ENCODE measurements at places on chromosomes 1 and 21.

DNA sequence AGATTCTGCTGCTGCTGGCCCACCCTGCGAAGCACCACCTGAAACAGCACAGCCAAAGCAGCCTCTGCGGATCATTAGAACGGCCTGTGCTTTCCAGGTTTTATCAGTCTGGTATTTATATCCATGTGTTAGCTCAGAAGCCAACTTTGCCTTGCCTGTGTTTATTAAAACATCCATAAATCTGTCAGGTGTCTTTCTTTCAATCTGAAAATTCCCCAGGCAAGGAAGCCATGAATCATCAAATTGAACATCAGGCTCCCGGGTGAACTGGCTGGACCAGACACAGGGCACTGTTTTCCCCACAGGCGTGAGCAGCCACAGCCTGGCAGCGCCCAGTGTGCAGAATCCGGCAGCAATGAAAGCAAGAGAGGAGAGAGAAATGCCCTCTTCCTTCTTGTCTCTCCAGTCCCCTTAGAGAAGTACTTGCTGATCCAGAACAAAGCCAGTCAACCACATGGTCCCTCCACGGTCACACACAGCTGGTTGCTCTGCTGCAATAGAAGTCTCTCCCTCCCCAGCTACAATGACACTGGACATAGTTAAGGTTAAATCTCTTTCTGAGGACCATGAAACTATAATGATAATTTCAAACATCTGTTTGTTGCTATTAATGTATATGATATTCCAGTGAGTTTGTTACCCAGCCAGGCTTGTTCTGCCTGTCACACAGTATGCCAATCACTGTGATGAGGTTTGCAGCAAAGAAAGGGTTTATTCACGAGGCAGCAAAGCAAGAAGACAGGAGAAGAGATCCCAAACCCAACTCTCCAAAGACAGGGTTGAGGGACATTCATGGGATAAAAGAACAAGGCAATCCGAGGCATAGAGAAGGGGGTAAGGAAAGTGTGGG is 212.1 kb upstream of the FMN2 start:
- DNase-seq, result no peak

- no peak for DNase-seq
These were observed 15.1 kb downstream of the MCOLN3 start for GRCh38 chr1:85033221-85033620.

- no peak for DNase-seq
These were observed 22.6 kb downstream of the RIPK4 start for GRCh38 chr21:41744028-41744930.

- DNase-seq, result no peak
These were observed 51.9 kb downstream of the COL11A1 start for GRCh38 chr1:103056423-103056822.

- no peak for DNase-seq
These were observed 38.4 kb downstream of the NOS1AP start for GRCh38 chr1:162107911-162108310.

- DNase-seq, result no peak
These were observed 182.2 kb downstream of the DHRS3 start for GRCh38 chr1:12435639-12436344.

GRCh38 chr21:41965461-41966013 is 11.7 kb upstream of the C2CD2 start:
- DNase-seq, result no peak

- no peak for DNase-seq
These were observed 144.7 kb downstream of the CASZ1 start for GRCh38 chr1:10651793-10652192.

- DNase-seq, result no peak
These were observed 43.2 kb upstream of the MTR start for GRCh38 chr1:236751935-236752334.

- no peak for DNase-seq
These were observed 15.4 kb upstream of the MEF2D start for GRCh38 chr1:156515956-156516355.

- DNase-seq, result peak; percentile 80
These were observed 2.1 kb upstream of the PFKL start for GRCh38 chr21:44297525-44298290.

DNA sequence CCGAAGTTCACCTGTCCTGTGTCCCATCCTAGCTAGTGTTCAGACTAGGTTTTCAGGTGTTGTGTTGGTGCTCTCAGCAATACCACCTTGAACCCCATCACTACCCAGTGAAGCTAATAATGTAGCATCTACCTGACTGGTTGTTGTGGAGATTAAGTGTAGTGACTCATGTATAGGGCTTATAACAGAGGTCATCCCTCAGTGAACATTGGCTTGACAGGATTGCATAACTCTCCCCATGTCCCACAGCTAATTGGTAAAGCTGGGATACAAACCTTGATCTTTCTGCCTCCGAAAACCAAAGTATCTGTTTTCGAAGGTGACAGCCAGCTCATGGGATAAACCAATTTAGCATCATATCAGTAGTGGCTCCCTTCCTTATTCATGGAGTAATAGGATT is 44.5 kb upstream of the TNR start:
- no peak for DNase-seq

GRCh38 chr1:200275415-200275814 is 134.4 kb downstream of the ZNF281 start:
- no peak for DNase-seq

- no peak for DNase-seq
These were observed 117.8 kb downstream of the DPYD start for GRCh38 chr1:97803026-97803425.

GRCh38 chr1:101595881-101596374 is 359.1 kb downstream of the S1PR1 start:
- DNase-seq, result no peak

- no peak for DNase-seq
These were observed 19.7 kb upstream of the CHI3L1 start for GRCh38 chr1:203206129-203206687.

- no peak for DNase-seq
These were observed 21.3 kb upstream of the LDLRAP1 start for GRCh38 chr1:25522031-25522655.

DNA sequence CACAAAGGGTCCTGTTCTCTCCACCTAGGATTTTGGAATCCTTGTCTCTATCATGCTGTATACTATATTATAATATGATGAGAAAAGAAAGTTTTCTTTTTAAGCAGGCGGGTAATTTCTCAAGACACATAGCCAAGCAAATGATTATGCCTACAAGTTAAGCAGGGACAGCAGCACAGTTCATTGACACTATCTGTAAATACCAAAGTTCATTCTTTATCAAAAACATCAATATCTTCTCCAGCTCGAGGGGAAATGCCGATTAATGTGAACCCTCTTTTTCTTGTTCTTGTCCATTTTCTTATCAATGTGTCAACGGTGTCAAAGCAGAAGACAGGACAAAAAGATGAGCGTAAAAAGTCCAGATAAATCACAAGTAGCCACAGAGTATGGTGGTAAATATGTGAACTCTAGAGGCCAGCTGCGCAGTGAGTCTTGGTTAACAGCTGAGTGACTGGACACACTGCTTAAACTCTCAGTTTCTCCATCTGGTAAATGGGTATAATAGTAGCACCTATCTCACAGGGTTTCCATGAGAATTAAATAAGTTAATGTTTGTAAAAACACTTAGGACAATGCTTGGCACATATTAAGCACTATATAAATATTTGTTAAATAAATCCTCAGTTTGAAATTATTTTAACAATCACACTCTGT is 30.9 kb downstream of the LPAR3 start:
- no peak for DNase-seq

DNA sequence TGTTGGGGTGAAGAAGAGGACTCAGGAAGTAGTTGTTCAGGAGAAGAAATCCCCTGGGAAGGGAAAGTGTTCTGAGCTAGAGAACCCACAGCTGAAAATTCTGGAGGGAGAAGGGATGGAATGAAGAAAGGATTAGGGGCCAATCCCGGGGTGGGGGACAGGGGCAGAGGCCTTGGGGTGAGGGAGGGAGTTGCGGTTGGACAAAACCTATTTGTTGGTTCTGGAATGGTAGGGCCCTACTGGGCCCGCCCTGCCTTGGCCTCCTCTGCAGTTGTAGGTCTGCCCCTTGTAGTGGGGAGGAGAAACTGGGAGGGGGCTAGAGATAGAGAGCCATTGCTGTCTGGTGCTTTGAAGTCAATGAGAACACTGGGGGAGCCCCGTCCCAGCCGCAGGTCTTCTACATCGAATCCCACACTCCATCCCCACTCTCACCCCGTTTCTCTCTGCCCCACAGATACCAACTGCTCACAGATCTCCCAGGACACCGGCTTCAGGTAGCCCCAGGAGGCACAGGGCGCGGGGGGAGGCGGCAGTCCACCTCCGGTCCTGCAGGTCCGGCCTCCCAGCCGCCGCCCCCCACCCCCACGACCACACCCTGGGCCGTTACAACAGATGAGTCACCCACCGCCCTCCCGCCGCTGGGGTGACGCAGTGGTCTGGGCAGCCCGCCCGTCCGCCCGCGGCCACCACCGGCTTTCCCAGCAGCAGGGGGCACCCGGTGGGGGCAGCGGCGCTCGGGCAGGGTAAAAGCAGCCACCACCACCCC is 1.1 kb downstream of the TAGLN2 start:
- DNase-seq, result no peak

DNA sequence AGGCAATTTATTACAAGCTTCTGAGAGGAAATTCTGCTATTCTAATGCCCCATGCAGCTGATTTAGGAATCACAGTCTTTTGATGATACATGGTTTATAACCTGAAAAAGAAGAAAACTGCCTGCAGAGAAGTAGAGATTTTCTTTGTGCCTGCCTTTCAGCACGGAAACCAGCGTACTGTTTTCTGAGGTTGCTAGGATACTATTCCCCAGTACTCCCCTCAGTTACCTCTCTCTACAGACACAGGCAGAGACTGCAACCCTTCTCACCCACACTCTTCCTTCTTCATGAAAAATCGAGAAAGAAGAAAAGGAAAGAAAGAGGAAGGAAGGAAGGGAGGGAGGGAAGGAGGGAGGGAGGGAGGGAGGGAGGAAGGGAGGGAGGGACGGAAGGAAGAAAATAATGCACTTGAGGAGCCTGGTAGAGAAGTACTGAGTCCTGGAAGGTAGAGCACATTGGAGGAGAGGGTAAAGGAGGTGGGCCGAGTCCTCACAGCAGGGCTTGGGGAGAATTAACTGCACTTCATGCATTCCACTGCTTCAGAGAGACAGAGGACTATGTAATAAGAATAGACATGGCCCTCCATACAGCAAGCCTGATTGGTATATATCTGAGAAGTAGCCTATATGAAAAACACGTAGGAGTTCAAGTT is 21.9 kb downstream of the RGS2 start:
- no peak for DNase-seq

DNA sequence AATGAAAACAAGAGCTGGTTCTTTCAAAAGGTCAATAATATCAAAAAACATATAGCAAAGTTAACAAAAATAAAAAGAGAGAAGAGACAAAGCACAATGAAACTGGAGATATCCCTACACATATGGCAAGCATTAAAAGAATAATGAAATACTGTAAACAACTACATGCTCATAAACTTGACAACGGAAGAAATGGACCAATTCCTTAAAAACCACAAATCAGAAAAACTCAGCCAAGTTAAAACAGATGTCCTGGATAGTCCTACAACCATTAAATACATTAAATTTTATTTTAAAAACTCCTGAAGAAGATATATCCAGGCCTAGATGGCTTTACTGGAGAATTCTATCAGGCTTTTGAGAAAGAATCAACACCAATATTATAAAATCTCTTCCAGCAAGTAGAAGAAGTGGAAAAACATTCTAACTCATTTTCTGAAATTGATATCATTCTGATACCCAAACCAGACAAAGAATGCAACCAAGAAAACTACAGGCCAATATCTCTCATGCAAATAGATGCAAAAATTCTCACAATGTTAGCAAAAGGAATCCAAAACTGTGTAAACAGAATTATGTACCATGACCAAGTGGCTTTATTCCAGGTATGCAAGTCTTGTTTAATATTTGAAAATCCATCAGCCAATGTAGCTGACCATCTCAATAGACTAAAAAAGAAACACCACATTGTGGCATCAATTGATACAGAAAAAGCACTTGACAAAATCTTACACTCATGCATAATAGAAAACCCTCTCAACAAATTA is 56.1 kb upstream of the LRRC7 start:
- DNase-seq, result no peak

DNA sequence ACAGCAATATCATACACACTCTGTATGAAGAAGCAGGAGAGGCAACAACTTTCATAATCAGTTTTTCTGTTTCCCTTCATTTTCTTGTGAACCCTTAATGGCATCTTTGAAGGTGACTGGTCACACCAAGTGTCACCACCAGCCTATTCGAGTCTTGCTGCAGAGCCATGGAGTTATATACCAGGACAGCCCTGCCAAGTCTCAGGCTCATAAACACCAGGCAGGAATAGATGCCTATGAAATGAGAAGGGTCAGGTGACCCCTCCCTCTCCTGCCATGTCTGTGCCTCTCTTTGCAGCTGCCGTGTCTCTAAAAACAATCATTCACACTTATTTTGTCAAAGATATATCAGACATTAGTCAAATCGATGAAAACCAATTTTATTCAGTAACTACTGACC is 28.0 kb downstream of the NECAP2 start:
- no peak for DNase-seq

- DNase-seq, result no peak
These were observed 3.5 kb downstream of the NIPAL3 start for GRCh38 chr1:24418898-24419628.

GRCh38 chr1:53308506-53308905 is 19.4 kb downstream of the LRP8 start:
- no peak for DNase-seq

- no peak for DNase-seq
These were observed 796 bp upstream of the RBM8A start for GRCh38 chr1:145927916-145928643.

- no peak for DNase-seq
These were observed 53.3 kb downstream of the TOR1AIP2 start for GRCh38 chr1:179824265-179824664.

DNA sequence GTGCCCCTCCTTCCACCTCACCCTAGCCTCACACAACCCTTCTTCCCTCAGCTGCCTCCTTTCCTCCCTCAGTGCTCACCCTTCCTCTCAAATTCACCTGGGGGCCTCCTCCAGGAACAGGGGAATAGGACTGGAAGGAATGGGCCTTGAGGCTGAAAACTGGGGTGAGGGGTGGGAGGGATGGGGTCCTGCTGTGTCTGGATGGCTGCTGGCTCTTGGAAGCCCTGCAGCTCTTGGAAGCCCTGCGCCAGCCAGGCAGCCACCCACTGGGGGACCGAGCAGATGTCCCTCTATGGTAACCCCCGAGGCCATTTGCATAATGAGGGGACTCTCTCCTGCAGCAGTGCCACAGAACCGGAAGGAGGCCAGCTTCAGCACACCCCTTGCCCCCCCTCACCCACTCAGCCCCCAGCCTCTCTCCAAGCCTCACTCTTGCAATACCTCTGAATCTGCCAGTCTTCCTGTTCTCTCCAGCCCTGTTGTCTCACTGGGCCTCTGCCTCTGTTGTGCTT is 85.2 kb downstream of the KIRREL1 start:
- no peak for DNase-seq

DNA sequence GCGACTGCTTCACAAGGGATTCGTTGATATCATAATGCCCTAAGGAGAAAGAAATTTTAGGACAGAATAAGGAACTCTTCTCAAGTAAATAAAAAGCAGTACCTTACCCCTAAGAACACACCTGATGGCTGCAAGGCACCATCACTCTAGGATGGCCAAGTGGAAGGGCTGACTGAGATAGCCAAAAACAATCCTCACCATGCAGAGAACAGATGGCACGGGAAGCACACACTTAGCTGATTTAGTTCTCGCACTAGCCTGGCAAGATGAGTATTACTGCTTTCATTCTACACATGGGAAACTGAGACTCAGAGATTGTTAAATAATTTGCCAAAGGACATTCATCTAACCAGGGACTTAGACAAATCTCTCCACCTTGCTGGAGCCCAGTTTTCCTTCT is 43.8 kb downstream of the STPG1 start:
- DNase-seq, result no peak
